ENCODE measurements at places on chromosomes 4 and X.

- no peak for DNase-seq
Observed at GRCh38 chrX:374596-374995, 12.1 kb downstream of the PPP2R3B start.

- DNase-seq, result no peak
Observed at GRCh38 chr4:148076964-148077363, 345.1 kb downstream of the ARHGAP10 start.

- no peak for DNase-seq
Observed at GRCh38 chrX:120732461-120732860, 102.6 kb upstream of the C1GALT1C1 start.

DNA sequence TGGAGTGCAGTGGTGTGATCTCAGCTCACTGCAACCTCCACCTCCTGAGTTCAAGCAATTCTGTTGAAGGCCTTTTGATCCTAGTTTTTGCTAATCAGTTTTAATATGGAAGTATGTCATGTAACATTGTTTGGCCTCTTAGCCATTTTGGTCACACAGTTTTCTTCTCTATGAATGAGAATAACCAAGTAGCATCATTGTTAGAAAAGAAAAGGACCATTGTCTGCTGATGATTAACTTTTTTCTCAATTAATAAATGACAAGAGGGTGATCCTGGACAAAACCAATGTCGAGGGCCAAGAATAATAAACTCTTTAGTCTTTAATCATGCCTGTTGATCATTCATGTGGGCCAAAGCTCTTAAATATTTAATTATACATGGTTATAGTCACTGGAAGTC, 289.3 kb upstream of the MAGEB2 start:
- DNase-seq, result no peak

GRCh38 chrX:14013054-14013453, 16.6 kb downstream of the GEMIN8 start:
- no peak for DNase-seq

- DNase-seq, result no peak
Observed at GRCh38 chr4:64780664-64781063, 371.4 kb upstream of the TECRL start.

DNA sequence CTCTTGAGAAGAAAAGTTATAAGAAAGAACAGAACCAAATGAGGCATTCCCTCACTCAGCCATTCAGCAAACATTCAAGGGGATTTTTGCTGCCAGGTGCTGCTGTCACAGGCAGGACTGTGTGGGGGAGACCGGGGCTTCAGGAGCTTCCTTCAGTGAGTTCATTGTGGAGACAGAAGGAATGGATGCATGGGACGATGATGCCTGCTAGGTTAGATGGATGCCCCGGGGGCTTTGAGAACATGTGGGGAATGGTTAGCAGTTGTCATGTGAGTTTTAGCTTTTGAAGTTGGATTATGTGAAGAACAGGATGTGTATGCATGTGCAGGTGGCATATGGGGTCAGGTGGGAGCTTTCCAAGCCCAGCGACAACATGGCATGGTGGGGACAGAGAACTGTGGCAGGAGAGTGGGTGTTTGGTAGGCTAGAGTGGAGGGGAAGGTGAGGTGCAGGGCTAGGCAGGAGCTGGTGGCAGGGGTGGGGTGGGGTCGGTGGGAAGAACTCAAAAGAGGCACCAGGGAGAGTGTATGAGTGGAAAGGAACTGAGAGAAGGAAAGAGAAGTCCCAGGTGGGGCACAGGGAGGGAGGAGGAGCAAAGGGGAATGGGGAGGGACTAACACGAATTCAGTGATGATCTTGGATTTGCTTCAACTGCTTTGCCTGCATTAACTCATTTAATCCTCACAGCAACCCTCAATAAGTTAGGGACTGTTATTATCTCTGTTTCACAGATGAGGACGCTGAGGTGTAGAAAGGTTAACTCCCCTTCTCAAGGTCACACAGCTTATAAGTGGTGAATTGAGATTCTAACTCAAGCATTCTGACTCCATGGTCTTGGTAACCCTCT, 8.4 kb downstream of the DCUN1D4 start:
- DNase-seq, result no peak

DNA sequence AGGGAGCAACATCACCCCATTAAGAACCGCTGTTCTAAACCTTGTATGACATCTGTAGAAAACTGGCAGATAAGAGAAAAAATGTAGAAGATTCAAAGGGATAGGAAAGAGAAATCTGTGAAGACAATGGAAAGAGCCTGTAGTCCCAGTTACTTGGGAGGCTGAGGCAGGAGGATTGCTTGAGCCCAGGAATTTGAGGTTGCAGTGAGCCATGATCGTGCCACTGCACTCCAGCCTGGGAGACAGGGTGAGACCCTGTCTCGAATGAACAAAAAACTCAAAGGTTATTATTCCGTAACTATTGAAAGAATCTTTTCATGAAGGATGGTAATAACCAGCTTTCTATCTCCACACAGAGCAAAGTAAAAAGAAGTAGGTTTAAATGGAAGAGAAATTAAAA, 1.6 kb upstream of the CLCN4 start:
- DNase-seq, result no peak

DNA sequence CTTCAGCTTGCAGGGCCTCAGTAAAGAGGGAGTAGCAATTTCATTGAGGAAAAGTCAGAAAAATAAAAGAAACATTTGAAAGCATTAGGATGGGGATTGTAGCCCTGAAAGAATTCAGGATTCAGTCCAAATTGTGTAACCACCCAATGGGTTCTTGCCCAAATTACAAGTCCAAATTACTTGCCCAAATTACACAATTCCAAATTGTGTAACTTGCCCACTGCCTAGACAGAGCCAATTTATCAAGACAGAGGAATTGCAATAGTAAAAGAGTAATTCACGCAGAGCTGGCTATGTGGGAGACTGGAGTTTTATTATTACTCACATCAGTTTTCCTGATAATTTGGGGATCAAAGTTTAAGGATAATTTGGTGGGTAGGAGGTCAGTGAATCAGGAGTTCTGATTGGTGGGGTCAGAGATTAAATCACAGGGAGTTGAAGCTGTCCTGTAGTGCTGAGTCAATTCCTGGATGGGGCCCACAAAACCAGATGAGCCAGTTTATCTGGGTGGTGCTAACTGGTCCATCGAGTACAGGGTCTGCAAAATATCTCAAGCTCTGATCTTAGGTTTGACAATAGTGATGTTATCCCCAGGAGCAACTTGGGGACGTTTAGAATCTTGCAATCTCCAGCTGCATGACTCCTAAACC, 18.1 kb upstream of the PAGE5 start:
- DNase-seq, result no peak

GRCh38 chrX:142001934-142002333, 98.2 kb downstream of the MAGEC1 start:
- DNase-seq, result no peak

- no peak for DNase-seq
Observed at GRCh38 chrX:138745196-138745595, 33.7 kb upstream of the FGF13 start.

- no peak for DNase-seq
Observed at GRCh38 chr4:132646186-132646585, 502.9 kb upstream of the PCDH10 start.

DNA sequence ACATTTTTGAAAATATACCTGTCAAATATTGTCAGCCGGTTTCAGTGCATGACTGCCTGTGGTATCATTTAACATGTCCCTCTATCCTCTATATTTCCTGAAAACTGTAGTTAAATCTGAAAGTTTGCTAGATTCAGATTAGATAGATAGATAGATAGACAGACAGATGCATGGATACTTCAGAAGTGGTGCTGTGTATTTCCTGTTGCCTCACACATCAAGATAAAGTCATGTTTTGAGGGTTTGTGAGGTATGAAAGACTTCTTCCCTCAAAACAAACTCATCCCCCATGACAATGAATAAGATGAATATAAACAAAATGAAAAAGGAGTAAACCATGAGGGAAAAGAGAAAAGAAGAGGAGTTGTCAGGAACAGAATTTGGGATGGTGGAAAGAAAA, 6.0 kb upstream of the BST1 start:
- no peak for DNase-seq

DNA sequence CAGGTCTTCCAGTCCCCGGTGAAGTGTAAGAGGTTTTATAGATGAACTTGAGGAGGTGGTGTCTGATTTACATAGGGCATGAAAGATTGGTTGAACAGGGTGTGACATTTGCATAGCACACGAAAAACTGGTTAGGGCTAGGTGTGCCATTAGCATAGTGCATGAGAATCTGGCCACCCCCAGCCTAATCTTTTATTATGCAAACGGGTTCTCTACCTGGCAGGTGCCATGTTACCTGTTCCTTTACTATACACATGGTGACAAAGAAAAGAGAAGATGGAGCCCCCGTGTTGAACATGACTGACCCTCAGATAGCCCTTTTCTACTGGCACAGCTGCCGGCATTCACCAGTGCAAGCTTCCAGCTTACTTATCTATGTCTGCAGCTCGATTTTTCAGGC, 71.0 kb downstream of the UCHL1 start:
- no peak for DNase-seq

DNA sequence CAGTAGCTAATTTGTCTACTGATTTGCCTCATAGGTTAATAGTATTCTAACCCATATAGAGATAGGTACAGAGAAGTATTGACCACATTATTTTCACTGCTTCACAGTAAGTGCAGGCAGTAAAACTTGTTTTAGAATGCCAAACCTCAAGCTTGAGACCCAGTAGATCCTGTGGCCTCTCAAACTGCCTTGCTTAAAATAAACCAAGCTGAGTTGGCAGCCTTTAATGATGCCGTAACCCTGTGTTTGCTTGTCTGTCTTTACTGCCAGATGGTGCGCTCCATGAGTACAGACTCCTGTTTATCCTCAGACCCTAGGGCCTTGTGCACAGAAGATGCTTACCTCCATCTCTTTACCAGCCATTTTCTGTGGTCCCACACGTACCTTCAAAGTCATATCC, 50.8 kb downstream of the ANXA3 start:
- DNase-seq, result no peak

DNA sequence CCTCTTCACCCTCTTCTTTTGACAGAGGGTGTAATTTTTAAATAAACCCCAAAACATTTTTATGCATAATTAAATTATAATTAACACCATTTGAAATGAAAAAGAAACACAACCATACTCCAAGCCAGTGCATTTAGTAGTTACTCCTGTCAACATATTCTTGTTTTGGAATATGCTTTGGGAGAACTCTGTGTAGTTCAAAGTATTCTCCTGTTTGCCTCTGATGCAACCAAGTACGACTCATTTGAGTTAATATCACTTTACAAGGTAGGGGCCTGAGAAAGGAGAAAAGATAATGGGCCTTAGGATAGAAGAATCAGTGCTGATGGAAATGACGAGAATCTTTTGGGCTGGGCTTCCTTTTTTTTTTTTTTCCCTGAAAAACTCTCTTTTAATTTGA, 2.7 kb downstream of the PTPN13 start:
- no peak for DNase-seq

DNA sequence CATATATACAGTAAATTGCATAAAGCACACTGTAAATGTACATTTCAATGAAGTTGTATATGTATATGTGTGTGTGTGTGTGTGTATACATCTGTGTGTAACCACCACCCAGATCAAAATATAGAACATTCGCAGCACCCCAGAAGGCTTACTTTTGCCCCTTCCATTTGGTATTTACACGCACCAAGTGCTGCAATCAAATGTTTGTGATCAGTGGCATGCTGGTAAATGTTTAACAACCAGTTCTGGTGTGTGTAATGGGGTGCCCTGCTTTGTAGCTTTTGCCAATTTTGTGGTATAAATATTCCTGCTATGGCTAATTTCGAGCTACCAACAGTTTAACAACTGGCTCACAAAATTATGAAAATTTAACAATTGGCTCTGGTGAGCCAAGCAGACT, 101.3 kb downstream of the RTL5 start:
- no peak for DNase-seq

- no peak for DNase-seq
Observed at GRCh38 chr4:22875587-22876257, 183.0 kb downstream of the GBA3 start.

DNA sequence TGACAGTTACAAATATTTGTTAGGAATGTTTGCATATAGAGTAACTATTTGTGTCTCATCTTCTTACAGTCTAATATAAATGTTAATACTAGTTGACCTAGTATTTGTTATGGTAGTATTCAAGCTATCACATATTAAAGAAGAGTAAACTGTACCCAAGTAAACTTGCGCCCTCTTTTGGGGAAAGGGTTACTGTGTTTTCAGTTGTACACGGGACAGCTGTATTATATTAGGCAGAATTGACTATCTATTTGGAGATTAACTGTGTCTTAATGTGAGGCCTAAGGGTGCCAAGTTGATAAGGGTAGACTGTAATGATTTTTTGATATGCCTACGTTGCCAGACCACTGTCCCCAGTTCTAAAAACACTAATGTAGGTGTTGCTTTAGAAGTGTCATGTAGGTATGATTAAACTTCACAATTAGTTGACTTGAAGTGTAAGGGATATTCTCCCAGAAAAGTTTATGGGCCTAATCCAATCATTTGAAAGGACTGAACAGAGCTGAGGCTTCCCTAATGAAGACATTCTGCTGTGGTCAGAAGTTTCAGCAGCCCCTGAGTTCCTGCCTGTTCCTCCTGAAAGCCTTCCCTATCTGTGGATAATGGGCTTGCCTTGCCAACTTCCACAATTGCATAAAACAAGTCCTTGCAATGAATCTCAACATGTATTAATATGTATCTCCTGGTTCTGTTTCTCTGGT, 172.8 kb upstream of the CXCL13 start:
- DNase-seq, result no peak

- DNase-seq, result no peak
Observed at GRCh38 chr4:155419266-155419665, 42.5 kb upstream of the MAP9 start.

- no peak for DNase-seq
Observed at GRCh38 chrX:47174376-47174775, 19.3 kb upstream of the UBA1 start.

- DNase-seq, result no peak
Observed at GRCh38 chr4:90127706-90128345, 632 bp downstream of the CCSER1 start.

DNA sequence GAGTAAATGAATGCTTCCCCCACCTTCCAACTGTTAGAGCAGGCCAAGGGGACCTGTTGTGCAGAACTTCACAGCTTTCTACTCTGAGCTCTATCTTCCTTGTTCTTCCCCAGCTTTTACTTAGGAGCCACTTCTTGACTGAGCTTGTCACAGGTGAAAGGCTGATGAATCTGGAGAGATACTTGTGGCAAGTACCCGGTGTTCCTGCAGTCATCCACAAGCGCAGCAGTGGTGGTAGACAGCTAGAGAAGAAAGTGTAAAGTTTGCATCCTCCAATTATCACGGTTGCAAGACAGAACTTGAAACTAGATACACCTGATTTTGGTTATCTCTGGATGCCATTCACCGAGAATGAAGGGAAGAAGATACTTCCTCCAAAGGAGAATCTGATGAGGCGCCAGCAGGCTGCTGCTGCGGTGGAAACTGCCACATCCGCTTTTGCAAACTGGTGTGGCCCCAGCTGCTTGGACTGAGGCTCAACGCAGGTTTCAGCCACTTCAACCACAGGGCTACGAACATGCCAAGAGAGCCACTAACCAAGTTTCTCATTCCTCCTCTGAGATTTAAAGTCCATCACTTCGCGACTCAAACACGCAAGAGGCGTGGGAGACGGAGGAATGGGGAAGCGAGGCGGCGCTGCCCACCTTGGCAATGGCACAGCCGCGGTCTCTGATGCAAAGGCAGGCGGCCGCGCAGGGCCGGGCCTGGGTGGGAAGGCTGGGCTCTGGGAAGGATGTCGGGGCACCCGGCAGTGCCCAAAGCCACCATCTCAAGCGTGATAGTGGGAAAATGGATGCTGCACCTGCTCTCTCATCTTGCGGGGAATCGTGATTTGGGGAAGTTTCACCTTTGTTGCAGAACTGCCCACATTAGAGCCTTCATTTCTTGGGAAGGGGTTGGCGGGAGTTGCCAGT, 1.3 kb upstream of the FHIP1A start:
- DNase-seq, result no peak

All from activated gamma-delta T cell treated with Interleukin-2 at 50 U/mL for 16 hours (primary cell).